Keratinocyte (primary cell): ENCODE measurements at places on chromosomes 11 and 22.

DNA sequence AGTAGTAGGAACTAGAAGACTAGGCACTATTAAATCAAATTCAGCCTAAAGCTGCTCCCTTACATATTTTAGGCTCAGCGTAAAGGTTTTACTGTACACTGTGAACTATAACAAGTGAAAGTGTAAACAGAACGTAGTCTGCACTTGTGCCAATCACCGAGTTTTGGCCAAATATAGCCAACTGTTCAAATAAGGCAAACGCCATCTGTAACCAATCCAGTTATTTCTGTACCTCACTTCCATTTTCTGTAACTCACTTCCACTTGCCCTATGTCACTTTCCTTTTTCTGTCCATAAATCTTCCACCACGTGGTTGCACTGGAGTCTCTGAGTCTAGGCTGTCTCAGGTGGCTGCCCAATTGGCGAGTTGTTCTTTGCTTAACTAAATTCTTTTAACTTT, 2132.2 kb downstream of the LRRC4C start:
- H3K4me1 ChIP-seq = no peaks in the 10 kb centered on the region
- DNase-seq = no peak
- no peaks in the 10 kb centered on the region for H3K36me3 ChIP-seq
- H3K27ac ChIP-seq = no peak overlapping the region
- H3K27me3 ChIP-seq = no peaks in the 10 kb centered on the region
- no peak overlapping the region for H3K4me3 ChIP-seq

GRCh38 chr11:114848027-114848426, 169.7 kb downstream of the NXPE2 start:
- no peak for DNase-seq
- no peaks in the 10 kb centered on the region for H3K4me1 ChIP-seq
- H3K36me3 ChIP-seq = no peaks in the 10 kb centered on the region
- H3K27ac ChIP-seq = no peak overlapping the region
- H3K4me3 ChIP-seq = no peak overlapping the region
- no peaks in the 10 kb centered on the region for H3K27me3 ChIP-seq

DNA sequence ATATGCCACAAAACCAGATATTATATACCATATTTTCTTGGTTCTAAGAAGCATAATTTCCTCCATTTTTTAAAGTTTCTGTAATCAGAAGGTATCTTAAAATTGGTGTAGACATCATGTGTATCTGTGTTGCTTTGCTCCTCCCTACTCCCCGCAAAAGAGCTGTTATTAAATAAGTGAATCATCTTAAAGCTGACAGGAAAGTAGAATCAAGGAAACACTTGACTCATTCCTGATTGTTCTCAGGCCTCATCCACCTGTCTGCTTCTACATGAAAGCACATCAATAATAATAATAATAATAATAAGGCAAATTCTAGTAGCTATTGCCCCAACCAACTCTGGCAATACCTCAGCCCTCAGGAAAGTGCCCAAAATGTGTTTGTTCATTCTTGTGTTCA, 26.2 kb upstream of the GUCY1A2 start:
- no peak overlapping the region for H3K27ac ChIP-seq
- H3K4me3 ChIP-seq = no peak overlapping the region
- peaks cover 6% of the 10 kb centered on the region for H3K4me1 ChIP-seq
- no peaks in the 10 kb centered on the region for H3K27me3 ChIP-seq
- no peaks in the 10 kb centered on the region for H3K36me3 ChIP-seq
- DNase-seq = no peak

- no peak overlapping the region for H3K27ac ChIP-seq
- no peaks in the 10 kb centered on the region for H3K36me3 ChIP-seq
- H3K4me1 ChIP-seq = no peaks in the 10 kb centered on the region
- no peak for DNase-seq
- no peak overlapping the region for H3K4me3 ChIP-seq
These were observed 57.8 kb upstream of the PTPN5 start for GRCh38 chr11:18849406-18849805.

GRCh38 chr11:72673943-72674828, at the start of gene PDE2A:
Gene PDE2A, minus strand, starts transcription at chr11:72674422. Its CDS starts 215 bp downstream, at chr11:72674207.
- H3K36me3 ChIP-seq = no peaks in the 10 kb centered on the region
- no peaks in the 10 kb centered on the region for H3K4me1 ChIP-seq
- no peak within 1 kb of the TSS for H3K27ac ChIP-seq
- DNase-seq = no peak
- no peak within 1 kb of the TSS for H3K4me3 ChIP-seq
- H3K27me3 ChIP-seq = peaks cover 66% of the 10 kb centered on the region

DNA sequence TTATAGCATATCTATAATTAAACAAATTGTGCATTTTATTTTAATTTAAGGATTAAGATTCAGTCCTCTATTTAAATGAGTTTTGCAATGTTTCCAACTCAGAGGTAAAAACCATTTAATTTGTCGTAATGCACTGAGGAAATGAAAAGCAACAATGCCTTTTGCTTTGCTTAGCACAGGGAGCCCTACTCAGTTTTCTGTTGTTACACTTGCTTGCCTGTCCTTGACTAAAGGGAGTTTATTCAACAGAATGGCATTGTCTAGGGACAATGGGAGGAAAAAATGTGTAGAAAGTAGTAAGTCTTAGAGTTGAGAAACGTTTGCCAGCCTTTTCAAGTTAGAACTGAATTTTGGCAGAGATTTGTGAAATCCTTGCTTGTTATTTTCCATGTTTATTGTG, 734.2 kb upstream of the ANO3 start:
- no peak overlapping the region for H3K27ac ChIP-seq
- no peak for DNase-seq
- no peak overlapping the region for H3K4me3 ChIP-seq
- no peaks in the 10 kb centered on the region for H3K36me3 ChIP-seq
- H3K27me3 ChIP-seq = no peaks in the 10 kb centered on the region
- H3K4me1 ChIP-seq = no peaks in the 10 kb centered on the region

- H3K36me3 ChIP-seq = peaks cover 24% of the 10 kb centered on the region
- H3K27me3 ChIP-seq = no peaks in the 10 kb centered on the region
- H3K4me1 ChIP-seq = peaks cover 30% of the 10 kb centered on the region
These were observed 768 bp downstream of the LDHA start for GRCh38 chr11:18394928-18395734.

DNA sequence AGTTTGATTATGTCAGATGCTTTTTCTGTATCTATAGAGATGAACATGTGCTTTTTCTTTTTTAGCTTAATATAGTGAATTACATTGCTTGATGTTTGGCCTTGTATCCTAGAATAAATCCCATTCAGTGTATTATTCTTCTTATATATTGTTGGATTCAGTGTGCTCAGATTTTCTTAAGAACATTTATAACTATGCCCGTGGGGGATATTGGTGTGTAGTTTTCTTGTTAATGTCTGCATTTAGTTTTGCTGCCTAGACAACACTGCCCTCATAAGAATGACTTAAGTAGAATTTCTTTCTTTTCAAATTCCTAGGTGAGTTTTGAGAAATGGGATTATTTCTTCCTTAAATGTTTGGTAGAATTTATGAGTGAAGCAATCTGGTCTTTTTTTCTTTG, 98.5 kb downstream of the TMEM135 start:
- no peak overlapping the region for H3K4me3 ChIP-seq
- H3K4me1 ChIP-seq = no peaks in the 10 kb centered on the region
- H3K27me3 ChIP-seq = no peaks in the 10 kb centered on the region
- DNase-seq = no peak
- no peaks in the 10 kb centered on the region for H3K36me3 ChIP-seq

GRCh38 chr22:46193898-46194310, 43.6 kb downstream of the PPARA start:
- no peaks in the 10 kb centered on the region for H3K27me3 ChIP-seq
- H3K27ac ChIP-seq = no peak overlapping the region
- no peaks in the 10 kb centered on the region for H3K36me3 ChIP-seq
- H3K4me3 ChIP-seq = no peak overlapping the region
- no peak for DNase-seq

DNA sequence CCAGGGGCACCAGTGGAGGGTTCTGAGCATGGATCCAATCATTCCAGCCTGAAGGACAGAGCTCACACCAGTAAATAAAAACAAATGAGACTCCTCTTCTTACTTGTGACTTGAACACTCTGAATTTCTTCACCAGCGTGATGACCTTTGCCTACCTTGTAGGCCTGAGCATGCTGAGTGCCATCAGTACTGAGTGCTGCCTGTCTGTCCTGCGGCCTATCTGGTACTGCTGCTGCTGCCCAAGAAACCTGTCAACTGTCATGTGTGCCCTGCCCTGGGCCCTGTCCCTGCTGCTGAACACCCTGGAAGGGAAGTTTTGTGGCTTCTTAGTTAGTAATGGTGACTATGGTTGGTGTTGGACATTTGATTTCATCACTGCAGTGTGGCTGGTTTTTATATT, 23.9 kb downstream of the MRGPRX4 start:
- H3K36me3 ChIP-seq = no peaks in the 10 kb centered on the region
- H3K27me3 ChIP-seq = peaks cover 13% of the 10 kb centered on the region
- no peak overlapping the region for H3K27ac ChIP-seq
- no peak for DNase-seq

DNA sequence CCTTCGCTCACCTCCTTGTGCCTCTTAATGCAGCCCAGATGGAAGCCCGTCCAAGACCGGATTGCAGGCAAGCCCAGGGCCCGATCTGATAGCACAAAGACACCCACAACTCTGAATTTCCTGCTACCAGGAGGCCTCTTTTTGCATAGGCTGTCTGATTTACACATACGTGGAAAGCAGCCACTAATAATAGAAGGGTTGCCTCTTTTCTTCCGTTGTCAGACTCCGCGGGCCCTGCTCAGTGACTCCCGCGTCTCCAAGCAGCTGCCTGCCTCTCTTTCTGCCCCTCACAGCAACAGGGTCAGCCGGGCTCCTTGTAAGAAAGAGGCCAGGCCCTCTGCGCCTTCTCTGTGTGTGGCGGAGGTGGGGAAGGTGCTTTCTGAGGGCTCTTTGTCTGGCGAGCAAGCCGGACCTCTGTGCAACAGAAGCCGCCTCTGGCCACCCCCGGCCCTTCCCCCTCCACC, 26.7 kb downstream of the FLI1 start:
- no peaks in the 10 kb centered on the region for H3K27me3 ChIP-seq
- no peak overlapping the region for H3K4me3 ChIP-seq
- no peaks in the 10 kb centered on the region for H3K4me1 ChIP-seq
- no peak for DNase-seq

DNA sequence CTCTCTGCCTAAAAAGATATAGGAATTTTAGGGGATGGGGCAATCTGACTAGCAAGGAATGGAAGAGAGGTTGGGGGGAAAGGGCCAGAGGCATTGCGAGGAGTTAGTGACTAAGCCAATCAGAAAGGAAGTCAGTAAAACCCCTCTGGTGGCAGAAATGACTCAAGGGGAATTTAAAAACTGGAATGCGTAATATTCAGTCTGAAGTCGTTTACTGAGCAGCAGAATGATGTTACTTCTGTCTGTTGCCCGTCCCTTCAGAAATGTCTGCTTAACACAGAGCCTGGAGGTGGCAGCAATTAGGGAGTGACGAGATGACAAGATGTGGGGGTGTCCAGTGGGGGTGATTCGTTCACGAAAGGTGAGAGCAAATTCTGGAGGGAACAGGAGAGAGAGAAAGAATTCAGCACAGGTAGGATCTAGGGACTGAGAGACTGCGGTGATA, 107.7 kb upstream of the CLMP start:
- peaks cover 16% of the 10 kb centered on the region for H3K4me1 ChIP-seq
- DNase-seq = no peak
- peaks cover 35% of the 10 kb centered on the region for H3K27me3 ChIP-seq
- H3K4me3 ChIP-seq = no peak overlapping the region

DNA sequence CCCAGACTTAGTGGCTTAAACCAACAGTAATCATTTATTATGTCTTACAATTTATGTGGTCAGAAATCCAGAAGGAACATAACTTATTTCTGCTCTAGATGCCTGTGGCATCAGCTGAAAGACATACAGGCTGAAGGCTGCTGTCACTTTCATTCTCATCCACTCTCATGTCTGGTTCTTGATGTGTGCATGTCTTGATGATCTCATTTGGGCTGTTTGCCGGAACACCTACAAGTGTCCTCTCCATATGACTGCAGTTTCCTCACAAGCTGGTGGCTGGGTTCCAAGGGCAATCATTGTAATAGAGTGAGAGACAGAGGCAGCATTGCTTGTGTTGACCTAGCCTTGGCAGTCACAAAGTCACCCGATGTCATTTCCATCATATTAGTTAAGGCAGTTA, 1375.9 kb upstream of the RAG2 start:
- no peaks in the 10 kb centered on the region for H3K4me1 ChIP-seq
- H3K27ac ChIP-seq = no peak overlapping the region
- H3K27me3 ChIP-seq = no peaks in the 10 kb centered on the region
- no peak for DNase-seq
- H3K36me3 ChIP-seq = no peaks in the 10 kb centered on the region

DNA sequence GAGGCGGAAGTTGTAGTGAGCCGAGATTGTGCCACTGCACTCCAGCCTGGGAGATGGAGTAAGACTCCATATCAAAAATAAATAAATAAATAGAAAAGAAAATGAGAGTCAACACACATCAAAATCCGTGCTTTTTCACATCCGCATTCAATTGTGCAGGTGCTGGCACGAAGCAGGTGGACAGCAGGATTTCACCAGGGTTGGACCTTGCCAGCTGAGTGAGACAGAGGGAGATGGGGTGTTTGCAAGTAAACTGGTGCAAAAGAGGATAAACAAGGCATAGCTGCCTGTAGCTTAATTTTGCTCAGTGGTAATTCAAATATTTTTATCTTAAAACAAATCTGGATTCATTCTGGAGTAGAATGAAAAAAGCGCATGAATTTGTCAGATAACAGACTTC, 23.3 kb upstream of the DNAL4 start:
- no peak overlapping the region for H3K27ac ChIP-seq
- no peaks in the 10 kb centered on the region for H3K36me3 ChIP-seq
- no peak overlapping the region for H3K4me3 ChIP-seq
- no peak for DNase-seq

DNA sequence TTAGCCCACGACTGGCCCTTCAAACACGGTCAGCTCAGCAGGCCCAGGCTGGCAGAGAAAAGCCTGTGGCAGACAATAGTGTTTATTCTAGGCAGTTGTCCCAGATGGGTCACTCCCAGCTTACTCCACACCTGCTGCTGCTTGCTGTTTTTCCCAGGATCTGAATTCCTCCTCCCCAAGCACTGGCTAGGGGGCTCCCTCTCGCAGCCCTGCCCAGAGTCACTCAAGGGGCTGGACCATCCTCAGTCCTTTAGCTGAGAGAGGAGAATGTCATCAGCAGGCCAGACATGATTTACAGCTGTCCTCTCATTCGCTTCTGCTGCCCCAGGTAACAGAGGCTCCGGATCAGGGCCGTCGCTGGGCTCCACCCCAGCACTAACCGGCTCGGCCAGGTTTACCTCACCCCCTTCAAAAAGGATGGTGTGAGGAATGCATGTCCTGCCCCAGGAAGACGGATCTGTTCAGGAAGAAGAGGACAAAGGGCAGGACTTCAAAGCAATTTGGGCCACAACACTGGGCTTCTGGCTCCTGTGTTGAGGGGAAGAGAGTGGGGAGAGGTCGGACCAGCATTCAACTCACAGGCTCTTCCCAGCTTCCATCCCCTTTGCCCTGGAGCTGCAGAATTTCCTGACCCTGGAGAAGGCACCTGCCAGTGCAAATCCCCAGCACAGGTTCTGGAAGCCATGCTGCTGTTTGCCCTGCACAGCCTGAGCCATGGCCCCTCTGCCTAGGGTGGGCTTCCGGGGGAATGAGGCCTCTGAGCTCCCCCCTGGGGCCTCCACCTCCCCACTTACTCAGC, 59.7 kb upstream of the BARX2 start:
- no peak overlapping the region for H3K4me3 ChIP-seq
- H3K27ac ChIP-seq = no peak overlapping the region
- no peaks in the 10 kb centered on the region for H3K36me3 ChIP-seq

GRCh38 chr11:1546077-1546535, 26.0 kb downstream of the DUSP8 start:
- peaks cover 3% of the 10 kb centered on the region for H3K4me1 ChIP-seq
- no peak for DNase-seq
- no peaks in the 10 kb centered on the region for H3K36me3 ChIP-seq
- H3K27ac ChIP-seq = no peak overlapping the region
- no peak overlapping the region for H3K4me3 ChIP-seq

- H3K36me3 ChIP-seq = no peaks in the 10 kb centered on the region
- peaks cover 3% of the 10 kb centered on the region for H3K4me1 ChIP-seq
These were observed 7.7 kb downstream of the LRRC32 start for GRCh38 chr11:76662656-76663485.
